ENCODE measurements at places on chromosomes 1 and 21. TPM values are rescaled to one million over a fixed set of nuclear protein-coding genes. Genes with fewer than 3 reads are reported as not detected.

DNA sequence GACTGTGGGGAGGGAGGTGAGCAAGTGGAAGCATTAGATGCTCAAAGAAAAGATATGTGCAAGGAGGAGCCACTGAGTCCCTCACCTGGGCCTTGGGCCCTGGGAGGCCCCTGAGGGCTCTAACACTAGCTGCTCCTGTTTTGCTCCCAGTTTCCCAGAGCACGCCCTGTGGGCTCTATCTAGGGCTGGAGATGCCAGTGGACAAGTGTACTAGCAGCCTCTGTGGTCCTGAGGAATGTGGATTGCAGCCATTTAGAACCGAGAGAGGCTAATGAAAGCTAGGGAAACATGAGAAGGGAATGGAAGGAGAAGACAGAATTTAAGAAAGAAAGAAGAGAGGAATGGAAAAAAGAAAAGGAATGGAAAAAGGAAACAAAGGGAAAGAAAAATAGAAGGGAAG, 10.0 kb upstream of the TBX15 start:
- DNase-seq, result no peak

DNA sequence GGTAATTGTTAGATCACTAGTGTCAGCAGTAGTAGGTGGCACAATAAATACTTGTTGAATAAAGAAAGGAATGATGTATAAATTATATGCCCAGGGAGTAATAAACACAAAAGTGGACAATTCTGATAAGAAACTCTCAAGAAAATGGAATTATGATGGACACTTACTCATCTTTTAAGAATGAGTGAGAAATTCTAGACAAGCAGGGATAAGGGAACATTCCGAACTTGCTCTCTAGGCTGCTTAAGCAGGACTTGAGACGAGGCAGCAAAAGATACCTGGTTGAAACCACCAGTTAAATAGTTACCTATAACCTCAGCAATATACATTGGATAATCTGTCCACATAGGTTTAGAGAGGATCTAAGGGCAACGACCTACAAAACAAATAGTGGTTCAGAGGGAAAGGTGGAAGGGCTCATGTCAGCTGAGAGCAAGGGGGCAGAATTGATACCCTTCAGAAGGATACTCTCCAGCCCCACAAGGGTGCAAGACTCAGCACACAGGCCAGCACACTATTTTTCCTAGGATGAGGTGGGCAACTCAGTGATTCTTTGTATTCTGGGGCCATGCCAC, 46.3 kb downstream of the XCL2 start:
- DNase-seq, result no peak

DNA sequence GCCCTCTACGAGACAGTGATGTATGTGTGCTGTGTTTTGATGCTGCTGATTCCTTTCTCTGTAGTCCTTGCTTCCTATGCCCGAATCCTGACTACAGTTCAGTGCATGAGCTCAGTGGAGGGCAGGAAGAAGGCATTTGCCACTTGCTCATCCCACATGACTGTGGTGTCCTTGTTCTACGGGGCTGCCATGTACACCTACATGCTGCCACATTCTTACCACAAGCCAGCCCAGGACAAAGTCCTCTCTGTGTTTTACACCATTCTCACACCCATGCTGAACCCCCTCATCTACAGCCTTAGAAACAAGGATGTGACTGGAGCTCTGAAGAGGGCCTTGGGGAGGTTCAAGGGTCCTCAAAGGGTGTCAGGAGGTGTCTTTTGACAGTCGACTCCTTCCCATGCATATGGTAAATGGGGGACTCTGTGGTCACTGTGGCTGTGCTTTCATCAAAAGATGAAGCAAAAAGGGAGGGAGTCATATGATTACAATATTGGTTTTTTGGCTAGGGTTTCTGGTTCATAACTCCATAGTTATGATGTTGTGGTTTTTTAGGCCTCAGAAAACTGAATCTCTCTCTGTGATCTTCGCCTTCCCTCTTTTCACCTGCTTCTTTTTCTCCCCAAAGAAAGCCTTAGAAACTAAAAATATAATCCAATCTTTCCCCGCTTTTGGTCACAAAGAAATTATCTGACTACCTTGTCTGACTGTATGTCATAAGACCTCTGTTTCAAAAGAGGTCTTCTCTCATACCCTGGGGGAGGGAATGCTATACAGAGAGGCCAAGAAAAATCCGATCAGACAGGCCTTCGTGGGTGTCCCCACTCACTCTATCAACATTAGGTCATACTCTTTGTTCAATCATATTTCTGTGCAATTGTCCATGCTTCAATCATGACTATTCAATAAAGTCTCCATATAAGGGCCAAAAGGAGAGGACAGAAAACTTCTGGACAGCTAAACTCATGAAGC, 4.2 kb downstream of the OR2T1 start:
- DNase-seq, result no peak

GRCh38 chr1:169877800-169878491, 15.8 kb downstream of the SCYL3 start:
- no peak for DNase-seq

- DNase-seq, result no peak
Observed at GRCh38 chr1:34792424-34792823, 375 bp upstream of the GJA4 start.

GRCh38 chr1:209929751-209930150, 8.3 kb upstream of the SYT14 start:
- no peak for DNase-seq

GRCh38 chr1:55245781-55246180, 30.6 kb upstream of the USP24 start:
- no peak for DNase-seq

DNA sequence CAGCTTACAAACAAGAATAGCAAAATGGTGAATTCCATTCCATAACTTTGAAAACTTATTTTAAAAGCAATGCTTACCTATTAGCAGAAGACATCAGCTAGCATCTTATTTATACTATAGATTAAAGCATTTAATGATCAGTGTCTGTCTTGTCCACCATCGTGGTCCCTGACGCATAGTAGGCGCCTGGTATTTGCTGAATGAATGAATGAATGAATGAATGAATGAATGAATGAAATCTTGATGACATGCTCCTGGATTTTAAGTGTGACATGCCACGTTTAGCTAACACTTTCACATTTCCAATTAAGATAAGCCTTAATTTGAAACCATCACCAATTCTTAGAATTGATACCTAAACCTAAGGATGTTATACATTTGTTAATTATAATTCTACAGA, 39.9 kb downstream of the COP1 start:
- no peak for DNase-seq

- DNase-seq, result no peak
Observed at GRCh38 chr1:12015001-12015491, 4.3 kb upstream of the MIIP start.

DNA sequence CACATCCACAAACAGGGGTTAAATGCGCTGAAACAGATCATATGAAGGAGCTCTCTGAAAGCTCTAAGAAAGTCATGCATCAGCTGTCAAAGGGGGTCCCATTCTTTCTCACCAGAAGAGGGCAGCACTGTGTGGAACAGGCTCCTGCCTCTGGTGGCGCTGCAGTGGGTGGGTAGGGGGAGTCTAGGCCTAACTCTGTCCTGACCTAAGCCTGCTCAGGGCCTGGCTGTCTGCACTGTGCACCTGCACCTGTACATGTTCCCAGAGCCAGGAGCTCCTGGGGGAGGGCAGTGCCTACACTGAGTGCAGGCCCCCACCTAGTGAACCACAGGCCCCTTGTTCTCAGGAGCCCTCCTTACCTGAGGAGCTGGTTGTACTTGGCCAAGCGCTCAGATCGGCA, 16.0 kb downstream of the ENO1 start:
- DNase-seq, result no peak

DNA sequence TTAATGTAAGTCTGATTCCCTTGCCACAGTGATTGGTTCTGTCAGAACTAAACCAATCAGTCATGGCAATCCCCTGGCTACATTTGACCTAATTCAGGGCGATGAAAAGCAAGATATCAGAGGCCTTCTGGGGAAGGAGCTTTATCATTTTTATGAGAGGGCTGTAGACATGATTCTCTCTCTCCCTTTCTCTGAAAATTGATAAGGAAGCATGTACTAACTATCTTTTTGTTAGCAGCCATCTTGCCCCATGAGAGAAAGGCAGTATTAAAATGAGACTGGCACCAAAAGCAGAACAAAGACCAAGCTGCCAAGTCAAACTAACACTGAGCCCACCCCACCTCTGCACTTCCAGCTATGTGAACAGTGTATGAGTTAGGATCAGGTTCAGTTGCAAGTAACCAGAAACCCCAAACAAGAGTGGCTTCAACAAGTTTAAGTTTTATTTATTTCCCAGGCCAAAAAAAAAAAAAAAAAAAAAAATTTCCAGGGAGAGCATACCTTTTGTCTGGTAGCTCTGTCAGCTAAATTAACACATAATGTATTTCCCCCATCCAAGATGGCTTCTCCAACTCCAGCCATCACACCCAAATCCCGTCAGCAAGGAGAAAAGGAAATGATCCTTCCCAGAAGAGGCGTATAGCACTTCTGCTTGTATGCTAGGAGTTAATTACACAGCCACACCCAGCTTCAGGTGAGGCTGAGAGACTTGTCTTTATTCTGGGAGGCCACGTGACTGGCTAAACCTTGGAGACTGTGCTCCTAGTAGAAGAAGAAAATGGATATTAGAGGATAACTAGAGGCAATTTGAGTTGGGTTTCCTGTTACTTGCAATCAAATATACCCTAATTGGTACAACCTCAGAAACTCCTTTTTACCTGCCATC, 105.8 kb upstream of the RALGPS2 start:
- no peak for DNase-seq

- no peak for DNase-seq
Observed at GRCh38 chr1:62024690-62025089, 170.0 kb upstream of the L1TD1 start.

GRCh38 chr1:64478594-64479470, 8.9 kb downstream of the CACHD1 start:
- no peak for DNase-seq

GRCh38 chr1:113390871-113391648, 745 bp downstream of the MAGI3 start:
- DNase-seq, result peak; percentile 73

DNA sequence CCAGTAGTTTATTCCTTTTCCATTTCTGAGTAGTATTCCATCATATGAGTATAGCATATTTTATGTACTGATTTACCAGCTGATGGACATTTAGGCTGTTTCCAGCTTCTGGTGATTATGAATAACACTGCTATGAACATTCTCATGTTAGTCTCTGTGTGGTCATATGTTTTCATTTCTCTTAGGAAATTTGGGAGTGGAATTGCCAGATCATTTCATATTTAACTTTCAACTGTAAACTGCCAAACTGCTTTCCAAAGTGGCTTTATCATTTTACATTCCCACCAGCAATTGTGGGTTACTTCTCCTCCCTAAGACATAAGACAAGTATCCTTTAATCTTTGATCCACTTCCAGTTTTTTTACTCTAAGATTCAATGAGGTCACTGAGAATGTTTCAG, 85.7 kb upstream of the RALGPS2 start:
- DNase-seq, result no peak

DNA sequence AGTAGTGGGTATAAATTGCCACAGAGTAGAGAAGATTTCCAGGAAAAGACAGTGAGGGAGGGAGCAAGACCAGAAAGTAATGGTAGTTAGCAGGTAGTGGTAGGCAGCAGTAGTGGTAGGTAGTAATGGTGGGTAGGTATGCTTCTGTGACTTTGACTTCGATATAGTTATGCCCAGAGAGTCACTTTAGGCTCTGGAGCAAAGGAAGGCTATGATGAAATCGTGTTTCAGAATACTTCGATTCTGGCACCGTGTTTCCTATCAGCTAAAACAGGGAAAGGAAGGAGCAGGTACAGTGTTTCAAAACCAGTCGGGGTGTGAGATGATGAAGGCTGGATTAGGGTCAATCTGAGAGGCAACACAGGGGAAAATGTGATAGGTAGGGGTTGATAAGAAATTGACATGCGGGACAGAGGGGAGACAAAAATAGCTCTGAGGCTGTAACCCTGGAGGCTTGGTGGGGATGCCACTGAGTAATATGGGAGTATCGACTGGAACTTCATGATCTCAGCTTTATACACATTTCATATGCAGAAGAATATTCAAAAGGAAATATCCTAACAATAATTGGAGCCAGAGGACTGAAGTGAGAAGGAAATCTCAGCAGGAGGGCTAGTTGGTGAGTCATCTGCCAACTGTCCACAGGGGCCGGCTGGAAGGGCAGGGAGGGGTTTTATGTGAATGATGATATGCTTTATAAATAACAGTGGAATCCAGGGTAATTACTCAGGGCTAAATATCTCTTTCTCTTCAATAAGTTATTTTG, 25.2 kb upstream of the TRIM45 start:
- peak; percentile 15 for DNase-seq

- no peak for DNase-seq
Observed at GRCh38 chr1:116038679-116039078, 62.4 kb downstream of the SLC22A15 start.

DNA sequence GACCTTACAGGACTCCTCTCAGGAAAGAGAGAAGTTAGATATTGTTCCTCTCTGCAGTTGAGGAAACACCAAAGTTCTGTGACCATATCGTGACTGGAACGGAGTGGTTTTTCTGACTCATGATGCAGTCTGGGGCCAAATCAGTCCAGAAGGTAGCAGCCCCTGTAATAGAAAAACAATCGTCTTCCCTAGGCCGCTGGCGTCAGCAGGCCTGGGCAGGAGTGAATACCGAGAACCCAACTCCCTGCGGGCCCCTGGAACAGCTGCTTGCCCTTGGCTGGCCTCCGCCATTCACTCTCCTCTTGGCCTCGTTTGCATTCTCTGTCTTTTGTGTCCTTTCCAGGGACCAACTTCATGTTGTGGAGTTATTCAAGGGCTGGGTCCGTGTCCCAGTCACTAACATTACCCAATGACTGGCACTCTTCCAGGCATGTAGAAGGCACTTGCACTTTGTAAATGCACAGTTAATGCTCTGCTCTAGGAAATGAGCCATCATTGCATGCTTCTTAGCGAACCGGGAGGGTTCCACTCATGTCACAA, 10.9 kb upstream of the CD101 start:
- peak; percentile 58 for DNase-seq

DNA sequence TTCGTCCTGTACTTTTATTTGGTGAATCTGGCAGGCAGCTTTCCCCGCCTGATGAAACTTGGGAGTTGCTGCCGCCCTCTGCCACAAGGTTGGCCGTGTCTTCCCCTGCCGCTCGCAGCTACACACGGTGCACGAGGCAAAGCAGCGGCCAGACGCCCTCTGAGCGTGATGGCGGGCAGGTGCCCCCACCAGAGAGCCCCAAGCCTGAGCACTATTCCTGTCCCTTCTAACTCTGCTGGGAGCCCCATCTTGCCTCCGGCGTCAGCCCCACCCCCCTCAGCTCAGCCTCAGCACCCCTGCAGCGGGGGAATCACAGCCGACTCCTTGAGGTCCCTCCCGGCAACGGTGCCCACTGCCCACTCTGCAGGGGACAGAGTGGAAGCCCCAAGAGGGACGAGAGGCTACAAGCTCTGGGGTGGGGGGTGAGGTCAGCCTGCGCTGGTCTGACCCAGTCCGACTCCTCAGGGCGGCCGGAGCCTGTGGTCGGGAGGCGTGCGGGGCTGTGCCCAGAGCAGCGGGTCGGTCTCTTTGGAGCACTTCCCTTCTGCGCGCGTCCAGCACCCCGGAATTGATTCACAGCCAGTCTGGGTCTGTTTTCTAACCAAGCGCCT, 41.3 kb downstream of the RIPK4 start:
- no peak for DNase-seq

- DNase-seq, result no peak
Observed at GRCh38 chr1:155669233-155670162, 19.1 kb downstream of the YY1AP1 start.

GRCh38 chr1:181141431-181141910, 53.0 kb downstream of the IER5 start:
- DNase-seq, result peak; percentile 26

Gene WNT3A
- not detected for total RNA-seq

Gene SRGAP2C
- total RNA-seq, result 9.3 TPM

Gene C8A
- not detected for total RNA-seq

Gene MYBPH
- not detected for total RNA-seq

Gene AMY1A
- total RNA-seq, result not detected

Gene RHD
- not detected for total RNA-seq

Gene SERTAD4
- 1.0 TPM for total RNA-seq

Gene SVBP
- 12.5 TPM for total RNA-seq

Gene CRP
- total RNA-seq, result 0.33 TPM

Gene LAPTM5
- 6.3 TPM for total RNA-seq

Measured in body of pancreas (tissue), 4 donors.